NCI-H446 treated with DMSO at 0.1 percent for 48 hours (cell line): ENCODE measurements at places on chromosomes 6 and 20.

DNA sequence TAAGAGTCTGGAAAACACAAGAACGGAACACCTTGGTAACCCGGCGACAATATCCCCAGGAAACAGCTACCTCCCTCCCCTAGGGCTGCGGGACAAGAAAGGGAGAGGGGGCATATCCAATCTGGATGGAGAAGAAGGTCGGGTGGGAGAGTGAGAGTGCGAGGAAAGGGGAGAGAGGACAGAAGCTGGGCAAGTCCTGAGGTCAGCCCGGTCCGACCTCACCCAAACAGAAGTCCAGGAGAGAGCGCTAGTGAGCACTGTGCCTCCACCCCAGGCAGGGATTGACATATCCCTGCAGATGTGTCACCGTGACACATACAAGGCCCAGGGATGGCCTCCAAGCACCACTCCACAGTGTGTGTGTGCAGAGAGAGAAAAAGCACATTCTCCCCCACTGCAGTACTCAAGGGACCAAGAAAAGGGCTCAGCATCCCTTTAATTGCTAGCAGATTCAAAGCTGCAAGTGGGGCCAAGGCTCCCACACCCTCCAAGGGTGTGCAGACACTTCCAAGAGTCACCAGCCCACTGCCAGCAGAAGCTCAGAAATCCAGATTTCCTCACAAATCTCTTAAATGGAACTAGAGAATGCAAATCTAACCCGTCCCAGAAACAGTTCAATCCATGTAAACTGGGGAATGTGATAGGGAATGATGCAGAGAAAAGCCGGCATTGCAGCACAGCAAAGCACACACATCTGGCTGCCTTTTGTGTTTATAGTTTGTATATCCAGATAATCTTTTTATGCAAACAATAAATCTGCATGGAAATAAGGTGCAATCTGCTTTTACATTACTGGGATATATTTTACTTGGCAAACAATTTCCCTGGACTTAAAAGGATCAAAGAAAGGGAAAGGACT lies 3.1 kb downstream of the PXDC1 start:
- DNase-seq = no peak

DNA sequence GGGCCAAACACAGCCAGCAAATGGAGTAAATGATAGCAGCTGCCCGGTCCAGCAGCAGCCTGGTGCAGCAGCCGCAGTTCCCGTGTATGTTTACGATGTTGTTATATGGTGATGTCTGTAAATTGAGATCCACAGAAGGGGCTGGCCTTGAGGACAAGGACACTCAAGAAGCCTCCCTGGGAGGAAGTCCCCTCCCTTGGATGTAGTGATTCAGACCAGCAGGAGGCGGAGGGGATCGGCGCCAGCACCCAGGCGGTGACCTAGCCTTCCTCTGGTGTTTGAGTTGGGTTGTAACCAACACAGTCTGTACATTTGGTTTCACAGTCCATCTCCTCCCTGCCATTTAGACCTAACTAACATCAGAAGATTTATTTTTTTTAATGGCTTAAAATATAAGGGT lies 187.8 kb downstream of the SYNDIG1 start:
- no peak for DNase-seq

GRCh38 chr20:50799176-50799889 lies 4.5 kb downstream of the BCAS4 start:
- no peak for DNase-seq

GRCh38 chr20:25038591-25039015 lies 19.3 kb downstream of the ACSS1 start:
- DNase-seq = no peak

- no peak for DNase-seq
Measured at GRCh38 chr6:153192943-153193885, 62.1 kb upstream of the RGS17 start.

GRCh38 chr6:167285077-167285770 lies 5.9 kb upstream of the UNC93A start:
- no peak for DNase-seq

GRCh38 chr6:4225161-4225872 lies 89.9 kb upstream of the ECI2 start:
- DNase-seq = no peak
